ENCODE measurements at places on chromosomes 11 and 22.

GRCh38 chr22:50729391-50730012, 8.5 kb upstream of the ACR start:
- no peak for DNase-seq

GRCh38 chr11:114775875-114776621, 97.7 kb downstream of the NXPE2 start:
- no peak for DNase-seq

DNA sequence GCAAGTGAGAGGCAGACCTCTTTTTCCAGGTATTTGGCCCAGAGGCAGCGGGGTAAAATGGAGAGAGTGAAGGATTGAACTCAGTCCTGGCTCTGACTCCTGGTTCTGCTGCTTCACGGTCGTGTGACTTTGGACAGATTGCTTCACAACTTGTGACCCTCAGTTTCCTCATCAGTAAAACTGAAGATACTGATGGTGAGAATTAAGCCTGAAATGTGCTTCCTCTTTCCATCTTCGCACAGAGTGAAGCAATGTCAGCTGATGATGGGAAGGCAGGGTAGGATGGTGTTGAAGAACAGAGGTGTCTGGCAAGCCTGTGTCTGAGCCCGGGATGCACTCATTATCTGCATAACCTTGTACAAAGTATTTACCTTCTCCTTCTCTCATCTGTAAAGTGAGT, 59.0 kb downstream of the UBASH3B start:
- no peak for DNase-seq

DNA sequence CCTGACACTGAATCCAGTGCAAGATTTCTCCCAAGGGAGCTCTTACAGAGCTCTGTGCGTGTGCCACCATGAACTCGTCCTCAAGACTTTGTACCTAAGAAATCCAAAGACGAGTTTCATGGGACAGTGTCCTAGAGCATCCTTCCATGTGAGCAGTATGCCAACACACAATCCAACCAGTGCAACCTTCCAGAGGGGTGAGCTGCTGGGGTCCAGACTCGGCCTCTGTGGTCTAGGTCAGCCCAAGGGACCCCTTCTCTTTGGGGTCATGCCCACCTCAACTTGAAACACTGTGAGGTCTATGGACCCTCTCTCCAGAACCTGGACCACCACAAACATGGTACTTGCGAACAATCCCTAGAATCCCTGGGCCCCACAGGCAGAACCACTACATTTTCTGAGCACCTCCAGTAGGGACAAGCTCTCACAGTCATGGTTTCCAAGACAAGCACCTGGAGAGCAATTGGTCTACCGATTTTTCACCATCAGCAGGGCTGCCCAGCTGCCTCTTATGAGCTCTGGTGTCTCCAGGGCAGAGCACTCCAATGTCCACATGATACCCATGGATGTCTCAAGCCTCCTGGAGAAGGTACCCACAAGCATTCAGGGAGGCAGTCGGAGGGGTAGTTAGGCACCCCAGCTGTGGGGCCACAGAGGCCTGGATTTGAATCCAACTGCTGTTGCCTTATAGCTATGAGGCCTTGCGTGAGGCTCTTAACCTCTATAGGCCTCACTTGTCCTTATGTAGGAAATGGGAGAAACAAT, 7.7 kb downstream of the CHST1 start:
- no peak for DNase-seq

DNA sequence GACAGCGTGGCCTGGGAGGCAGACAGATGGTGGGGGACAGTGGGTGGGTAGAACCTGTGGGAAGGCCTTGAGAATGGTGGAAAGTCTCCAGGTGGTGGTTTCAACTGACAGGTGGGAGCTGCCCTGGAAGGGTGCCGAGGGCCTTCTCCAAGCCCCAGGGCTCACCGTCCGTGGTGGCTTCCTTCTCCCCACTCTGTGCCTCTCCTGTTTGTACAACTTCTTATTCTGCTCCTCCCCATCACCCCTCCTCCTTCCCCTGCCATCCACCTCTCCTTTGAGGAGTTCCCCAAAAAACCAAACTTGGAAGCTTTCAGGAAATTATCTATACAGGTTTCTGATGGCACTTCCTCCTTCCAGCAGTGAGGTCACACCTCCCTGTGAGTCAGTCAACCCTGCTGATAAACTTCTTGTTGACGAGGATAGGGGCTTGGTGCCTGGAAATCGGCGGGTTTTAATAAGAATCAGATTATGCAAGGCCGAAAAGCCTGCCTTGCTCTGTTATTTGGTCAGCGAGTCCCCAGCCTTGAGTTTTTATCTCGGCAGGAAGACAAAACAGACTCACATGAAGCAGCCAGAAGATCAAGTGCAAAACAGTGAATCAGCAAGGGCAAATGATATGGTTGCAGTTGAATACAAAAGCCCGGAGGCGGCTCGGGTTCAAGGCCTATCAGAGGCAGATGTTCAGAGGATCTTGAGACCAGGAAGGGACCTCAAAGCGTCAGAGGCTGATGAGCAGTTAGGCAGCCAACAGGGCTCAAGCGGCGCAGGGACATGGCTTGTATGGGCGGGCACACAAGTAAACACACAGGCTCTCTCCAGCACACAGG, 9.5 kb upstream of the ST3GAL4 start:
- DNase-seq = peak; percentile 20

GRCh38 chr11:19789835-19790710, 77.4 kb downstream of the NAV2 start:
- DNase-seq = no peak

DNA sequence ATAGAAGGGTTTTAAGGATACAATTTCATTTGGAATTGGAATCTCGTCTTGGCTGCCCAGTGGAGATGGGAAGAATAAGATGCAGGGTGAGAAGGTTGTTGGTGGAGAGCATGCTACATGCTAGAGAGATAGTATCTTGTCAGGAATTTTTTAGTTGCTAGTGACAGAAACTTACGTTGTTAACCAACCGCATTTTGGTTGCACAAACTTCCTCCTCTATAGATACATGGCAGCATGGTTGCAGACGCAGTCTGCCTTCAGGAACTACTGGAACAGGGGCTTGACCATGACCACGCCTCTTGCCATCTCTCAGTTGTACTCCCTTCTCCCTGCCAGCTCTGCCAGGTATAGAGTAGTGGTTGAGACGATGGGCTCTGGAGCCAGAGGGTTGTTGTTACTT, 13.5 kb upstream of the CCDC90B start:
- no peak for DNase-seq

GRCh38 chr11:115083144-115083806, 404.9 kb downstream of the NXPE2 start:
- DNase-seq = no peak

DNA sequence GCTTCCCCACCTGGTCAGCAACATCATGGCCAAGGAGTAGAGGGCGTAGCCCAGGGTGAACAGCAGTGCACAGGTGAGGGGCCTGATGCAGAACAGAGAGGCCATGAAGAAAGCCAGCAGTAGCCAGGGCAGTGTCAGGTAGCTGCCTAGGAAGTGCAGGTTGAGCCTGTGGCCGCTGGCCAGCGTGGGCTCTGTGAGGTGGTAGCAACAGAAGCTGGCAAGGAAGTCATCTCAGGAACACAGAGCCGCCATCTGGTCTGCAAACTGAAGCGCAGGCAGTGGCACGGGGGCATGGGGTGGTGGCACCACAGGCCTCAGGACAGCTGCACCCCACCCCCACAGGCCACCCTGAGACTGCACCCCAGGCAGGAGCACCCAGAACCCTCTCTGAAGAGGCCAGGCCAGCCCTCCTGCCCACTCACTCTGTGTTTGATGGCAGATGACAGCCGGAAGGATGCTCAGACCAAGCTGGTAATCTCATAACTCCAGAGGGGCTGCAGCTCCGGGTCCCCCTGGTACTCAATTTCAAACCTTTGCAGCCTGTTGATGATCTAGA, 95.3 kb downstream of the MED15 start:
- DNase-seq = no peak

DNA sequence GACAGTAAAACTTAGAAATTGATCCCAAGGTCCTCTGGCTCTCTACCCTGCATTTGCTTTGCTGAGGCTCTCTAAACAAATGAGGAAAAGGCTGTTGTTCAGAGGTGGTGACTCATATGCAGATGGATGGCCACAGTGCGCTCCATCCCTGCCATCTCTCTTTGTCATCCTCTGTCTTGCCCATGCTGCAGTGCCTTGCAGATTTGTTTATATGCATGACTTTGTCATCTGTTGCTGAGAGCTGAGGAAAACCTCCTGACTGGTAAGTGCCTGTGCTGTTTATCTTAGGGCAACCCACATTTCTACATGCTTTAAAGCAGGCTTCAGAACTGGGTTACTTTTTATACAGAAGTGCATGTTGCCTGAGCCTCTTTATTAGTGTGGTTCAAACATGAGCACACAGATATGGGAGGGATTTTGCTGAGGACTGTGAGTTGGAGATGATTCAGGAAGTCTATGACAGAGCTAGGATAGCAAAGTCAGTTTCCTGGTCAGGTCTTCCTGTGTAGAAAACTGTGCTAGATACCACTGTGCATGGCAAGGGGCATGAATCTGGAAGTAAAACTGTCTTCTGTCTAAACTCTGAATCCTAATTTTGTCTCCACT, 57.4 kb downstream of the JAM3 start:
- DNase-seq = no peak

GRCh38 chr11:68309621-68310185, 2.7 kb upstream of the LRP5 start:
- no peak for DNase-seq

GRCh38 chr11:131906963-131907362, 536.5 kb downstream of the NTM start:
- no peak for DNase-seq

DNA sequence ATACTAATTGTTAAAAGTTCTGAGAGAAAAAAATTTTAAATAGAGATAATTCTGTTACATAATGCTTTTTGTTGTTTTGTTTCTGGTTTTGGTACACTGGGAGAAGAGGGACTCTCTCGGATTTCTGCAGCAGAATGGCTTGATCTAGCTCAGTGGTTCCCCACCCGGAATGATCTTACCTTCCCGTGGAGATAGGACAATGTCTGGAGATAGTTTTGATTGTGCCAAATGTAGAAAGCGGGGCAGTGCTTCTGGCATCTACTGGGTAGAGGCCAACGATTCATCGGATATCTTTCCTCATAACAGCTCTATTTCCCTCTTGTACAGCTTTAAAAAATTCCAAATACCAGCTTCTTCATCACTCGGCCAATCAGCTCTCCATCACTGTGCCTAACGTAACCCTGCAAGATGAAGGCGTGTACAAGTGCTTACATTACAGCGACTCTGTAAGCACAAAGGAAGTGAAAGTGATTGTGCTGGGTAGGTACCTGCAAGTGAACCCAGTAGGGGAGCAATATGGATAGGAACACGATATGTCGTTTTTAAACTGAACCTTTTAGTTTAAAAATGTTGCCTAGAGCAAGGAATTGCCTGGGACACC, 13.2 kb downstream of the CRTAM start:
- DNase-seq = peak; percentile 60

- DNase-seq = no peak
These were observed 1.7 kb downstream of the C11orf96 start for GRCh38 chr11:43943931-43944751.

DNA sequence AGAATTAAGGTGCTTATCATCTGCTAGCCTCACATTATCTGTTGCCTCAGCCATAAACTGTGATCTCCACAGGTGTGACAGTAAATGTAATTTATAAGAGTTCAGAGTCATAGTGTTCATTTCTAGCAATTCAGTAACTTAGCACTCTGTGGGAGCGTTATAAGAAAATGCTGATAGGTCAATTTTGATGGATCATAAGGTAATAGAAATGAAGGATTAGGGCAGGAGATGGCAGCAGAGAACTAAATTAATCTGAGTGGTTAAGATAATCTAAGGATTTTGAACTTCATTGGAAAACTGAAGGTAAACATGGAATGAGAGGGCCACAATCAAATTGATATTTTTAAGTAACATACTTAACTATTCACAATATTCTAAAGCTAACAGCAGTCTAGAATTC, 26.5 kb upstream of the SLC22A9 start:
- no peak for DNase-seq

- DNase-seq = peak; percentile 5
These were observed 92.8 kb upstream of the OR9G4 start for GRCh38 chr11:56841210-56841810.

GRCh38 chr11:108663154-108663877, 1.6 kb upstream of the DDX10 start:
- no peak for DNase-seq

DNA sequence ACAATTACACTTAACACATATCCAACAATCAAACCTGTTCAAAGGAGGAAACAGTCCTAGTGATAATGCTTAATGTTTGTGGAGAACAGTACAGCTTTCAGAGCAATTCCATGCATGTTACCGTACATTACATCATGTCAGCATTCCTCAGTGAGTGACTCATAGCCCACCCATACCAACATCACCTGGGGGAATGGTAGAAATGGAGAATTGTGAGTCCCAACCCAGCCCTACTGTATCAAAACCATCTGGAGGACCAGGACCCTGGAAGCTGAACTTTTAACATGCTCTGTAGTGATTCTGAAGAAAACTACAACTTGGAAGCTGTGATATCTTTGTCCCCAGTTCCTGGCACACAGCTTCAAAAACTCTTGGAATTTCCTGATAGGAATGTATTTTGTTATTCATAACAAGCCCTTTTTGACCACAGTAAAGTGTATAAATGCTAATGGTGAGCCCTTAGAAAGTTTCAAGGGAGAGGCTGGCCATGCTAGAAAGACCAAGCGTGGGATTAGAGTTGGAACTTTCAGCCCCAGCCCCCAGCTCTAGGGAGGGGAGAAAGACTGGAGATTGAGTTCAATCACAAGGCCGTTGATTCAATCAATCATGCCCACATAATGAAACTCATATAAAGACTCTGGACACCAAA, 301.1 kb downstream of the BUD13 start:
- no peak for DNase-seq

- DNase-seq = no peak
These were observed 214.3 kb downstream of the NXPE2 start for GRCh38 chr11:114892381-114893197.

- no peak for DNase-seq
These were observed 3.4 kb downstream of the MRGPRF start for GRCh38 chr11:69009441-69010211.

GRCh38 chr11:78332174-78332866, 85.3 kb downstream of the GAB2 start:
- no peak for DNase-seq

DNA sequence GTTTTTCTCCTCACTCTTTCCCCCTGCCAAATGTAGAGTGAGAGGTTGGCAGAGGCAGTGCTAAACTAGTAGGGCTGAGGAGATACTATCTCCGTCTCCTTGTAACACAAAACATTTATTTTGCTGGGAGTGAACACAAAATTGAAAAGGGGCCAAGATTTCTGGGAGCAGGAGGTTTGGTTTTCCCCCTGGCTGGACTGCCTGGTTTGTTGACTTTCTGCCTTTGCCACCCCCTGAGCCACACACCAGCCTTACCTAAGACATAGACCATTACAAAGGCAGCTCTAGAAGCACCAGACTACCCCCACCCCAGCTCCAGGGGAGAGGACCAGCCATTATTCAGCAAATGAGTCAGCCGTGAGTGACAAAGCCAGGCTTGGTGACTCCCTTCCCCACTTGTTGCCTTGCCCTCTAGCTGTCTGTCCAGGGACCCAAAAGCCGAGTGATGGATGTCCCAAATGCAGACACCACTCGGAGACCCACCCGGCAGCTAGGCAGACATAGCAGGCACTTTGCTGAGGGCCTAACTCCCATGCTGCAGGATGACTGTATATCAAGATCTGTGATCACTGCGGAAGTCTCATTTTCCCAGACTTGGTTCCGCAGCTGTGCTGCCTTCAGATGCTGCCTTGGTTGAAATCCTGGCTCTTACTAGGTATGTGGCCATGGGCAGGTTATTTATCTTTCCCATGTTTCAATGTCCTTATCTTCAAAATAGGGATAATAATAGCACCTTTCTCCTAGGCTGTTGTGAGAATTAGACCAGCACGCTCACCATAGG, 17.7 kb upstream of the CDON start:
- DNase-seq = no peak

- DNase-seq = peak; percentile 59
These were observed 20.0 kb downstream of the TRMU start for GRCh38 chr22:46355369-46355995.

- DNase-seq = no peak
These were observed 40.8 kb upstream of the GALNT18 start for GRCh38 chr11:11662578-11662977.

Data from CD4-positive, alpha-beta T cell treated with Interleukin-10 for 1 hour (primary cell).